ENCODE measurements at places on chromosomes 3 and 15. TPM values are rescaled to one million over a fixed set of nuclear protein-coding genes. Genes with fewer than 3 reads are reported as not detected.

- no peaks in the 10 kb centered on the region for H3K36me3 ChIP-seq
- no peak overlapping the region for H3K4me3 ChIP-seq
- H3K4me1 ChIP-seq, result no peaks in the 10 kb centered on the region
- no peak for DNase-seq
Measured at GRCh38 chr3:165466856-165467255, 270.7 kb upstream of the SLITRK3 start.

DNA sequence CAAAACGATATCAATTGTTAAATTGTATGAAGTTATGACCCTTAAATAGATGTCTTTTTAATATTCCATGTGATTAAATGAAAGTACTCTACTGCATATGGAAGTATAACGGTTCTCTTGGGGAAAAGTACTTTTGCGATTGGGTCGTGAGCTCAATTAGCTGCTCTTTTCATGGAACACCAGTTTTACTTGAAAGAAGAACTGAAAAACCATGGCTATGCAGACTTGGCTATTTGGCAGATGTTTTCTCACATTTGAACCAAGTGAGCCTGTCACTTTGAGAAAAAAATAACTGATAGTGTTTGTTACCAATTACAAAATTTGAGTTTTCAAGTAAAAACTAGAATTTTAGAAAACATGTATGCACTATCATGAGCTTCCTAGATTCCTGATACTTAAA is 5.9 kb upstream of the INAFM2 start:
- H3K27ac ChIP-seq, result no peak overlapping the region
- H3K36me3 ChIP-seq, result no peaks in the 10 kb centered on the region
- peaks cover 42% of the 10 kb centered on the region for H3K4me1 ChIP-seq
- H3K4me3 ChIP-seq, result no peak overlapping the region
- no peak for DNase-seq

- no peak overlapping the region for H3K4me3 ChIP-seq
- no peaks in the 10 kb centered on the region for H3K36me3 ChIP-seq
- no peak for DNase-seq
- no peak overlapping the region for H3K27ac ChIP-seq
- H3K4me1 ChIP-seq, result peaks cover 25% of the 10 kb centered on the region
- no peaks in the 10 kb centered on the region for H3K27me3 ChIP-seq
Measured at GRCh38 chr3:16186086-16186485, 11.6 kb downstream of the GALNT15 start.

ANXA2 gene
- total RNA-seq, result 3,434 TPM

PRSS50 gene
- not detected for total RNA-seq

PPP1R14D gene
- total RNA-seq, result not detected
